ENCODE measurements at places on chromosomes 12 and 14.

- DNase-seq = no peak
Observed at GRCh38 chr12:45670346-45671065, 59.0 kb upstream of the ARID2 start.

DNA sequence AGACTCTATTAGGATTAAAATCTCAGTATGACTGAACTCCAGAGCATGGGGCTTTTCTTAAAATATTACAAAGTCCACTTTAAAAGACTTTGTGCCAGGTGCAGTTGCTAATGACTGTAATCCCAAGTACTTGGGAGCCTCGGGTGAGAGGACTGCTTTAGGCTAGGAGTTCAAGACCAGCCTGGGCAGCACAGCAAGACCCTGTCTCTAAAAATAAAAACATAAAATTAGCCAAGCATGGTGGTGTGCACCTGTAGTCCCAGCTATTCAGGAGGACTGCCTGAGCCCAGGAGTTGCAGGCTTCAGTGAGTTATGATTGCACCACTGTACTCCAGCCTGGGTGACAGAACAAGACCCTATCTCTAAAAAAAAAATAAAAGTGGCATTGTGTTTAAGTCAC is 33.2 kb downstream of the ATF7 start:
- no peak for DNase-seq

DNA sequence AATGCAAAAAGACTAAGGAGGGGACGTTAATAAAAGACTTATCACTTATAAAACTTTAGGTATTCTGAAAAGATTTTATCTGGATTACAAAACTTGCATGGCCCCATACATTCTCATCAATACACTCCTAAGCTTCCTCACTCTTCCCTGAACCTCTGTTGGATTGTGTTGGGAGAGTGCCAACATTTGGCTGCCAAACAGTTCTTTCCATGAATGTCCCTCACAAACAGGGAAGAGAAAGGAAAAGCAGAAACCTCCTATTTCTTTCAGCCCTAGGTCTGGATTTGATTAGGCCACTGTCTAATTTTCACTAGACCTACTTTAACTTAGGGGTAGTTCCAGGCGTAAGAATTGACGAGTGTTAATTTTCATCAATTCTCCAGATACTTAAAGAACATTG is 11.7 kb downstream of the PTHLH start:
- no peak for DNase-seq

DNA sequence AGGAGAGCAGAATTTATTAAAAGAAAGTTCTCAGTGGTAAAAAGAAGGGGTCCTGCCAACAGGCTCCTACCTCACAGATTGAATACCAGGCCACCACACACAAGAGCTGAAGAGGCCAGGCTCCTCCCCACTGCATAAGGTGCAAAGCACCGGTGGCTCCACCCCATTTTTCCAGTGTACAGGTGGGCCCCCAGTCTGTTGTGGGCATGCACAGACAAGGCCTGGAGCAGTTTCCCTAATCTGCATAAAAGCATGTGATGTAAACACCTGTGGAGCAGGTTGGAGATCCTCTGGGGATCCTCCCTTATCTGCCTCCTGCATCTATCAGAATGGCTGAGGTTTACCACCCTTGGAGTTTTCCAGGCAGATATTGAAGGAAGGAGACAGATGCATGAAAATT is 45.7 kb upstream of the PDZRN4 start:
- DNase-seq = no peak

- DNase-seq = no peak
Observed at GRCh38 chr12:88142610-88142991, 494 bp downstream of the TMTC3 start.

- no peak for DNase-seq
Observed at GRCh38 chr12:71447691-71448132, 8.1 kb downstream of the LGR5 start.

GRCh38 chr14:38547961-38548490 is 292.1 kb upstream of the CLEC14A start:
- no peak for DNase-seq

DNA sequence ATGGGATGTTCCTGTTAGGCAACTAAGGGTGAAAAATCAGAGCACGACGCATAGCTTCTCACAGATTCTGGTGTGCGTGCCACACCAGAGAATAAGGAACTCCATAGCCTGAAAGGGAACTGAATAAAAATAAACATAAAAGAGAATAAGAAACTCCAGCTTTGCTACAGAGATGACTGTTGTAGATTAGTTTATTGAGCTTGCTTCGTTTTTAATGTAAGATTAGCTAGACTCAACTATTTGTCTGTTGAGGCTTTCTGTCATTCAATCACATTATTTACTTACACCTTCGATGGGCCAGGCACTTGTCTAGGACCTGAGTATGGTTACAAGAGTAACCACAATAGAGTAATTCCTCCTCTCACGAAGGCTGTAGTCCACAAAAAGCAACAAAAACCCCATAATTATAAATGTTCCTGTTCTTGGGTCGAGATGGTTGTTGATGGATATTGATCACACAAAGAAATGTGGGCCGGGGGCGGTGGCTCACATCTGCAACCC is 807 bp upstream of the ZCCHC8 start:
- DNase-seq = no peak

DNA sequence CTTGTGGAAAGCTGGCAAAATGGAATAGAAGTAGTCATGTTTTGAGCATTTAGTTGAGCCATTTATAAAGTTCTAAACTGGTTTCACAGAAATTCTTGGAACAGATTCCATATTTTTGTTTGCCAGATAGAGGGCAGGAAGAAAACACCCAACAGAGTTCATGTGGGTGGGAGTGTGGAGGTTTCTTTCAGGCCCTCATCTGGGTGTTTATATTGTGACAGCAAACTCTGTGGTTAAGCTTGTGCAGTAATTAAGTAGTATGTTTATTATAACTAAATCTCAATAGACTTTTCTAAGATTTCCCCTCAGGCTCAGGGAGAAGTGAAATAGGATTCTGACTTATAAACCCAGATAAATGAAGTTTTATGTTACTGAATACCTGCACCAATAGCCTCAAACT is 57.4 kb downstream of the SPPL3 start:
- no peak for DNase-seq

DNA sequence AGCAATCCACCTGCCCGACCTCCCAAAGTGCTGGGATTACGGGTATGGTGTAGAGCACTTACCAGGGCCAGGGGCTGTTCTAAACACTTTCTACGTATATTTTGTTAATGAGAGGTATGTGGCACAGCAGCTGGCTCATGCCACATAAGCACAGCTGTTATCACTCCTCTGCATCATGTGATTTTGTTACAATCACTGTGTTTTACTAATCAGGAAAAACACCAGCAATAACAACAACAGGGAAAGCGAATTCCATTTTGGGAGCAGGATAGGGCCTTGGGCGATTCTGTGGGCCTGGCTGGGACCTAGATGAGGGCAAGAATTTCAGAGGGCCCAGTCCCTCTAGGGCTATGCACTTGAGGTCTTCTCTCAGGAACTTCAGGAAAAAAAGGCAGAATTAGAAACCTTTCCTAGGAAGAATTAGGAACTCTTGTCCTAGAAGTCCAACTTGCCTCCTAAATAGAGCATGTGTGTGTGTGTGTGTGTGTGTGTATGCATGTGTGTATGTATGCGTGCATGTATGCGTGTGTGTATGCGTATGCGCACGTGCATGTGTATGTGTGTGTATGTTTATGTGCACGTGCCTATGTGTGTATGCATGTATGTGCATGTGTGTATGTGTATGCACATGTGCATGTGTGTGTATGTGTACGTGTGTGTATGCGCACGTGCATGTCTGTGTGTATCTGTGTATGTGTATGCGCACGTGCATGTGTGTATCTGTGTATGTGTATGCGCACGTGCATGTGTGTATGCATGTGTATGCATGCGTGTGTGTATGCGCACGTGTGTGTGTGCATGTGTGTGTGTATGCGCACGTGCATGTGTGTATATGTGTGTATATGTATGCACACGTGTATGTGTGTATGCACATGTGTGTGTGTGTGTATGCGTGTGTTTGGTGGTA is 41.8 kb upstream of the CORO1C start:
- no peak for DNase-seq

- no peak for DNase-seq
Observed at GRCh38 chr12:26845057-26845666, 12.2 kb upstream of the ITPR2 start.

DNA sequence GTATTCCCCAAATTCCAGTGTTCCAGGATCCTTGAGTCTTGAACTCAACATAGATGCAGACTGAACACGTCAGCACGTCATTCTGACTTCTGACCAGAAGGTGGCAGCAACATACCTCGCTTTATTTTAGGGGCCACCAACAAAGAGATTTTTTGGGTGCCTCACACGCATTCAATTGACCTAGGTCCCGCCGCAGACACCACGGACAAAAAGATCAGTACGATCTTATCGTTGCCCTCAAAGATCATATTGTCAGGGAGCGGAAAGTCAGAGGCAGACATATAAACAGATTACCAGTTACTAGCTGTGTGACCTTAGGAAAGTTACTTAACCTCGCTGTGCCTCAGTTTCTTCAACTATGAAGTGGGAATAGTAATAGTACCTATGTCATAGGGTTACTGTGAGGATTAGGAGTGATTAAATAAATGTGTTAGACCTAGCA is 6.5 kb upstream of the PRPH start:
- peak; percentile 42 for DNase-seq

GRCh38 chr14:32457213-32457920 is 128.3 kb downstream of the AKAP6 start:
- no peak for DNase-seq

GRCh38 chr12:106956048-106956578 is 406 bp downstream of the TMEM263 start:
- peak; percentile 33 for DNase-seq

Measured in stimulated activated CD4-positive, alpha-beta T cell treated with anti-CD3 and anti-CD28 coated beads, Interleukin-15, amount 100 ng/mL, for 1 hour (primary cell).